ENCODE measurements at places on chromosomes 7 and 10.

DNA sequence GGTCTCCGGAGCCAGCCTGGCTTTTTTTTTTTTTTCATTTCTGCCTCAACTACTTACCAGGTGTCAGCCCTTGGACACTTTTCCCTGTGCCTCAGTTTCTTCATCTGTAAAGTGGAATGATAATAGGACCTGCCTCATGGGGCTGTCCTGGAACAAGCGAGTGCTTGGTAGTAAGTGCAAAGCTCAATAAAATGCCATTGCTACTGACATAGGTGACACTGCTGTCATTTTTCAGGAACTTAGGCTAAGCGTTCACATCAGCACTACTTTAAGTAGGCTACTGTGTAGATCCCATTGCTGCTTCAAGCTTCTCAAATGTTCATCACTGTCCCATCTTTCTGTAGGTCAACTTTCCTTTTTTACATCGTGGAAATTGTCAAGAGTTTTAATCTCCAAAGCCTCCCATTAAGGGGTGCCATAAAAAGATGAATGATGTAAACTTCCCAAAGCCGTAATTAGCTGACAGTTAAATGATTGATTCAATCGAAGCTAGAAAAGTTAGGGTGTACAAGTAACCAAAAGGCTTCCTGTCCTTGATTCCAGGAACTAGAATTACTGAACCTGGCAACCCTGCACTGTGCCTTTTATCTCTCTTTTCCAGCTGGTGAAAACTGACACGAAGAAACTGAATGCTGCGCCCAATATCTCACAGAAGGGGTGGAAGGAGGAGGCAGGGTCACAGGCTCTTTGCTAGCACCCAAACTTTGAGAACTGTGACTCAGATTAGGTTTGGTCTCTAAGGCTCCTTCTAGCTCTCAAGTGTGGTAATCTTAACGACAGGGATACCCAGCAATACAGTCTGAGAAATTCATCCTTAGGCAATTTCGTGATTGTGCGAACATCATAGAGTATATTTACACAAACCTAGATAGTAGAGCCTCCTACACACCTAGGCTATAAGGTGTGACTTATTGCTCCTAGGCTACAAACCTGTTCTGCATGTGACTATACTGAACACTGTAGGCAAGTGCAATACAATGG lies 861 bp upstream of the USP6NL start:
- peak; percentile 9 for DNase-seq

- no peak for DNase-seq
These were observed 297.9 kb upstream of the NFE2L3 start for GRCh38 chr7:25854059-25854458.

- DNase-seq, result no peak
These were observed 324.1 kb upstream of the LRRN3 start for GRCh38 chr7:110766864-110767263.

GRCh38 chr7:15515252-15515651 lies 46.6 kb downstream of the AGMO start:
- DNase-seq, result no peak

- peak; percentile 24 for DNase-seq
These were observed 184.1 kb downstream of the CREB5 start for GRCh38 chr7:28596245-28596935.

DNA sequence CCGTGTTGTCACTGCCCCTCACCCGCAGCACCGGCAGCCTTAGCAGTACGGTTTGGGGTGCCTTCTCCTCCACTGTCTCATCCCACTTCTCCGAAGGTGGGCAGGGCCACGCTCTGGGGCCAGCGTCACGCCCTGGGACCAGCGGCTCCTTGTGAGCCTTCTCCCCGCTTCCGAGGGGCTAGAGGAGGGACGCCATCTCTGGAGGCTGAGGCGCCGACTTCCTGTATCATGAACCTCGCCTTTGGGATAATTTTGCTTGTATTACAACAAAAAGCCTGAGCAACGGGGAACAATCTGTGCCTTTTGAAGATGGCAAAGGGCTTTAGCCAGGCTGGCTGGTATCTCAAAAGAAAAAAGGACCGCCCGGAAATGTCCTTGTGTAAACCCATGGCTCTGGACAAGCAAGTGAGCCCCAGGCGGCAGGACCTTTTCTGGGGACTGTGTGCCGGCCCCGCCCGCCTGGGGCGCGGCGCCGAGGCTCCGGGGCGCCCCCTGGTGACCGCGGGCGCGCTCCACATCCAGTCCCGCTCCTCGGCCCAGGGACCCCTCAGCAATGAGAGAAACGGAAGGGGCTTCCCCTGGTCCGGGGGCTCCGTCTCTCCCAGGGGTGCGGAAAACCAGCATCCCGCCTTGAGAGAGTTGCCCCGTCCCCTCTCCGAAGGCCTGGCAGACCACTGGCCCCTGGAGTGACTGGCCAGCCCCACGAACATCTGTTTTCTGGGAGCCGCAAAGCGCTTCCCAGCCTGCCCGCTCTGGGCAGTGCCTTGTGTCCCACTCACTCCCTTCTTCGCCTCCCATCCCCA lies 3.8 kb downstream of the DEPP1 start:
- peak; percentile 74 for DNase-seq

DNA sequence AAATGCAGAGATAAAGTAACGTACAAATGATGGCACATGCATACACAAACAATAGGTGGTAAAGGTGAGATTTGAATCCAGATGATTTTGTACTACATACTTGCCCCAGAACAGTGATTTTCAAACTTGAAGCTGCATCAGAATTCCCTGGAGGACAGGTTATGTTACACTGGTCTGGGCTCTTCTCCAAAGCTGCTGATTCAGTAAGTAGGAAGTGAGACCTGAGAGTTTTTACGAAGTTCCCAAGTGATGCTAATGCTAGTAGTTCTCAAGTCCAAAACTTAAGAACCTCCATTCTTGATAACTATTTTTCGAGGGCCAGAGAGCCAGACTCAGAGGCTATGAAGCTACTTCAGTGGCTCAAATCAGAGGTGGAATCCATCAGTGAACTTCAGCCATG lies 159.0 kb upstream of the POM121L12 start:
- no peak for DNase-seq

- no peak for DNase-seq
These were observed 39.6 kb downstream of the DYNC1I1 start for GRCh38 chr7:95811846-95812445.

DNA sequence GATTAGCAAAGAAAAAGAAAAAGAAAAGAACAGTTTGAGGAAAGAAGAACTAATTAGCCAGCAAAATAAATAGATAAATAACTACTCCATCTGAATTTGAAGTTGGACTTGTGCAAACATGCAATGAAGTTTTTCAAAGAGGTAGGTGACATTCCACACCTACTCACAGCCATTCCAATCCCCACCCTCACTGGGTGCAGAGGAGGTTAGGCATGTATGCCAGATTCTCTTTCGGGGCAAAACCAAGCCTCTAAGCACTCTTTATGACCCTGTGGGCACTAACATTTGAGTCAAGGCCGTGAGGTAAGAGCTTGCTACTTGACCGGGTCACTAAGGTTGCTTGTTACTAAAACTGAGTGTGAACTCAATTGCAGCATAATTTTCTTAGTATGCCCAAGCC lies 108.4 kb upstream of the SEMA3A start:
- no peak for DNase-seq

- no peak for DNase-seq
These were observed 12.0 kb upstream of the KCNMA1 start for GRCh38 chr10:77649333-77650331.

GRCh38 chr7:135929249-135929648 lies 47.9 kb downstream of the MTPN start:
- no peak for DNase-seq

DNA sequence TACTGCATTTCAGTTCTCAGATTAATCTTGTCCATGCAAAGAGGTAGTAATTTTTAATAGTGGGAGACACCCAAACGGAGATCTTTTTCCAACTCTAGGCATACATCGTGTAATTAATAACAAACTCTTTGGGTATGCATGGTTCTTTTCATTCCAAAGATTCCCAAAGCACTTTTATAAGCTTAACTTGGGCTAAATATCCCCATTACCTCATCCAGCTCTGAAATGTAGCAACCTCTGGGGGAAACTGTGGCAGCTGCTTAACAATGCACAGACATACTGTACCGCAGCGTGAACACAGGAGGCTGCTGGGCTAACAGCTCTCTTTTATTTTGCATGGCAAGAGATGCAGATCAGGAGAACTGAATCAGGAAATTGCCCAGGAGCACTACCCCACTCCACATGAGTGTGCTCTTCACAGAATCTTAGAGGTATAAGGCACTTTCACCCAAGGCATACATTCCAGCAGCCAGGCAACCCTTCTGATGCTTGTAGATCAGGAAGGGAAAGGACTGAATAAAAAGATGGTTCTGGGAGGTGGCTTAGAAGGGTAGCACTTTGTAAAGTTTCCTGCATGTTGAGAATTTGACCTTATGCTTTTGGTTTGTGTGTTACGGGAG lies 114.4 kb upstream of the GLI3 start:
- no peak for DNase-seq

DNA sequence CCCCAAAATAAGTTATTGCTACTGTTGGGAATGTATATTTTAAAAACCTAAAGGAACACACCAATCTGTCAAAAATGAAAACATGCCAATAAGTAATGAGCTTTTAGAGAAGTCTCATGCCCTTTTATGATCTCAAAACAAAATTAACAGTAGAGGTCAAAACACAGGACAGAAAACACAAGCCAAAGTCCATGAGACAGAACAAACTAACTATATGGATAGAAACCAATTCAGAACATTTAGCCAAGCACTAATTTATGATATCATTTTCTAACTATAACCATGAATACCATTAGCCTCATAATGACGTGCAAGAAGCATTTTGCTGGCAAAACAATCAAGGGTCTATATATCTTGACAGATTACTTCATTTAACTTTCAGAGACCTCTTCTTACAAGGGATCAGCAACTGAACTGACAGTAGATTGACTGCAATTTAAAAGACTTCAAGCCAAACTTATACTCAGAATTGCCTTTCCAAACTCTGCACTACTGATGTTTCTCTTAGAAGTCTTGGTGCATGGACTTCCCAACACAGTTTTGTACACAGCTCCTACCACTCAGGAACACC lies 200.9 kb downstream of the DOCK4 start:
- DNase-seq, result no peak

DNA sequence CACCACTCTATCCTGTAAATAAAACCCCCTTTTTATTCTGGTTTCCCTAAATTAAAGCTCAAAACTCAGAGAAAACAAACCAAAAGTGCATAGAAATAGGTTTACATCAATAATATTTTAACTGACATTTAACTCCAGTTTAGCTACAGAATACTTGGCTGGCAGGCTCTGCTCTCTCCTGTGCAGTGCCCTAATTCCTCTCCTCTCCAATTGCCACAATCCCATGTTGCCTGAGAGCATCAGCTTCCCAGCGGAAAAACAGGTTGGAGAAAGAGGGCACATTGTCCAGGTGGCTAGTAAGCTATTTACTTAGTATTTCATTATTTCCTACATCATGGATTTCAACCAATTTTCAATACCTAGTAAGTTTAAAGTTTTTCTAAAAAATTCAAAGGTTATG lies 8.7 kb downstream of the SEMA3E start:
- DNase-seq, result no peak

- no peak for DNase-seq
These were observed 475.2 kb downstream of the TCERG1L start for GRCh38 chr10:130836344-130836743.

DNA sequence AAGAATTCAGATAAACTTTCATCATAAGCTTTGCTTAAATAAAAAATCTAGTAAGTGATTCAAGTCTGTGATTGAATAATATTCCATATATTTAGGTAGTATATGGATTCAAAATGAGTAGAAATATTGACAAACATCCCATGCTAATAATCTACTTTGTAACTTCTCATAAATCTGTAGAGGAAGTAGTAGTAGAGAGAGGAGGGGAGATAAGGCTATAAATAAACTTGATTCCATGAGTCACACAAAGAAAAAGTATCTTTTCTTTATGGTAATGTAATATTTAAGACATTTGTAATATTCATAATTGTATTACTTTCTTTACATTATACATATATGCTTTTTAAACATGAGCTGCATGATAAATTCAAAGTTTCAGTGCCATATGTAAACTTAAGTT lies 25.6 kb upstream of the CD36 start:
- DNase-seq, result no peak

GRCh38 chr7:54546986-54547314 lies 4.8 kb downstream of the VSTM2A start:
- no peak for DNase-seq

DNA sequence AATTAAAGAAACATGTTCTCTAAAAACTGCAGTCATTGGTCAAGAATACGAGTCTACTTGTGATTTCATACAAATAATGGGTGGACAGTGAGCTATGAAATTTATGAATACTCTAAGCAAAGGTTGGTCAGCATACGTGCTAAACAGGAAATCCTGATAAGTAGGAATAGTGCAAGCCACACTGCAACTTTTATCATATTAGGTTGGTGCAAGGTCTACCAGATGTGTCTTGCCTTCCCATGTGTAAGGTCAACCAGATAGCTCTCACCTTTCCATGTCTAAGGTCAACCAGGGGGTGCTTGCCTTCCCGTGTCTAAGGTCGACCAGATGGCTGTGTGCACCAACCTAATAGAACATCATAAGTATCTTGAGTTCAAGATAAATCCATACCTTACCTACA lies 2.0 kb upstream of the ITGB1 start:
- no peak for DNase-seq

GRCh38 chr10:58399410-58399809 lies 14.2 kb downstream of the TFAM start:
- no peak for DNase-seq

DNA sequence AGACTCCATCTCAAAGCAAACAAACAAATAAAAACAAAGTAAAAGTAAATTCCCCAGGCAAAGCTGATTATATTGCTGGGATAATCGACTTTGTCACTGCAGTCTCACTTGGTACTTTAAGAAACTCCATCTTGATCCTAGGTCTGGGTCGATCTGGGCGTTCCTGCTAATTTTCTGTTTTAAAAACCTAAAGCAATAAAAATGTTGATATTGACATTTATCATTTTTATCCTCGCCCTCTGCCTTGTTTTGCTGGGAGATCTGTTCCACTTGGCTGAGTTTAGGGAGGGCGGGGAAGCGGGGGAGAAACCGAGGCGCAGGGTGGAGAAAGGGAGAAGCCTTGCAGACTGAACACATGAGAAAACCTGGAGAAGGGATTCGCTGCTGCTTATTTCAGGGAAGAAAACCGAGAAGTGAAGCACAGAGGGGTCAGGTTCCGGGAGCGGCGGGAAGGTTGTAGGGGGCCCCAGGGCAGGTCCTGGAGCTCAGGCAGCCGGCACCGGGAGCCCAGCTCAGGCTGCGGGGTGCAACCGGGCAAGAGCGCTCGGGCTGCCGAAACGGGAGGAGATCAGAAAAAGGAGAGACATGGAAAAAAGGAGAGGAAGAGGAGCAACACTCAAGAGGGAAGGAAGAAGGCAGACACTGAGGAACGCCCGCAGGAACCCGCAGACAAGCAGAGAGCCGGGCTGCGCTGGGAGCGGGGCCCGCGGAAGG lies 27.3 kb upstream of the KMT2C start:
- DNase-seq, result peak; percentile 42

GRCh38 chr10:111872591-111872990 lies 311.0 kb downstream of the GPAM start:
- DNase-seq, result no peak
